ENCODE measurements at places on chromosomes 2 and 18.

- peak; percentile 75 for DNase-seq
These were observed at the start of the genes DOK1 and LOXL3 for GRCh38 chr2:74553892-74554819. DOK1 (plus strand) TSS chr2:74554720; CDS start chr2:74554755, 35 bp downstream. LOXL3 (minus strand) TSS chr2:74553942; CDS start chr2:74552634, 1,308 bp downstream.

- DNase-seq = peak; percentile 85
These were observed 15.9 kb upstream of the SEC11C start for GRCh38 chr18:59123588-59124369.

DNA sequence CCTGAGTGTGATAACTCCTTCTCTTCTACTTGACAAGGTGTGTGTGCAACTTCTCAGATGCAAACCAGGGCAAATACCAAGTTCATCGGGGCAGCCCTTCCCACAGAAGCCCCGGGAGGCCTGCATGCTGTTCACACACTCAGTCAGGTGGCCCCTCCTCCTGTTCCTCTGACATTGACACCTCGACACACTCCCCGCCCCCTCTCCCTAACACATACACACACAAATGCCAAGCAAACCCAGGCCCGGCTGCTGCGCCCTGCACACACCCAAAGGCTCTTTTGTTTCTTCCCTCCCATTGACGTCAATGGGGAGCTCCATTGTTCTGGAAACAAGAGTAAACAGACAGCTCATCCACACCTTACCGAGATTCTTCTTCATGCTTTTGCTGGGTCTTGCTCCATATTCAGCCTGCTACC lies 1.7 kb upstream of the PER2 start:
- DNase-seq = no peak

GRCh38 chr2:183232161-183232865 lies 108.1 kb downstream of the NUP35 start:
- no peak for DNase-seq

DNA sequence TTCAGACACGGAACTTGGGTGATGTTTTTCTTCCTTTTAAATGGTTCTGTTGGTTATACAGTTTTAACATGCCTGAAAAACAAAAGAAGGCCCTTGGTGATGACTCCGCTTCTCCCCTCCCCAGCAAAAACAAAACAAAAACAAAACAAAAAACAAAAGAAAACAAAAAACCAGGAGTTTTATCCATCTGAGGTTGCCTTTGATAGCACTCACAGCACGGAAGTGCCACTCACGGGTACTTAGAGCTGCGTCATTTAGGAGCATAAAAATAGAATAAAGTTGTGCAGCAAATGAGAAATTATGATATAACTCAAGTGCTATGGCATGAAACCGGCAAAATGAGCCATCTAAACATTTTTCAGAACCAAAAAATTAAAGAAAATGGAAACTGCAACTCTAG lies 57.7 kb downstream of the ZEB2 start:
- DNase-seq = no peak

DNA sequence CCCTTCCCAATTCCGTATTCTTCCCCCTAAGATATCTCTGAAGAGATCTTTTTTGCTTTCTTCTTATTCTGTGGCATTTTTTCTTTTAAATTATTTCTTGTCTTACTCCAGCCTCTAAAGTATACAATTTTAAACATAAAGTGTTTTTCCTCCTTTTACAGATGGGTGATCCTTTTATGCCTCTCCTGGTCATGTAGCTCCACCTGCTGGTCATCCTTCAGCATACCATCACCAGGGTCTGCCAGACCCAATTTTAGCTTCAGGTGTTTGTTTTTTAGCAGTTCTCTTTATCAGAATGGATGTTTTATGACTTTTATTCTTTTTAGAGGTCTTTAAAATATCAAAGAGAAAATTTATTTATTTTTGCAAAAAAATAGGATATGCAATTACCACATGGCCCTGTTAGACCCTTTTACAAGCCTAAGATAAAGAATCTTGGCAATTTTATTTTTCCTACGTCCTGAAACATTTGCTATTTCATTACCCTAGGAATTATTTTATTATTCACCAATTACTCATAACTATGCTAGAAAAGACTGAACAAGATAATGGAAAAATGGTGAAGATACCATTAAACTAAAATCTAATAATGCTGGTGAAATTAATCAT lies 55.5 kb downstream of the PIGN start:
- peak; percentile 47 for DNase-seq

DNA sequence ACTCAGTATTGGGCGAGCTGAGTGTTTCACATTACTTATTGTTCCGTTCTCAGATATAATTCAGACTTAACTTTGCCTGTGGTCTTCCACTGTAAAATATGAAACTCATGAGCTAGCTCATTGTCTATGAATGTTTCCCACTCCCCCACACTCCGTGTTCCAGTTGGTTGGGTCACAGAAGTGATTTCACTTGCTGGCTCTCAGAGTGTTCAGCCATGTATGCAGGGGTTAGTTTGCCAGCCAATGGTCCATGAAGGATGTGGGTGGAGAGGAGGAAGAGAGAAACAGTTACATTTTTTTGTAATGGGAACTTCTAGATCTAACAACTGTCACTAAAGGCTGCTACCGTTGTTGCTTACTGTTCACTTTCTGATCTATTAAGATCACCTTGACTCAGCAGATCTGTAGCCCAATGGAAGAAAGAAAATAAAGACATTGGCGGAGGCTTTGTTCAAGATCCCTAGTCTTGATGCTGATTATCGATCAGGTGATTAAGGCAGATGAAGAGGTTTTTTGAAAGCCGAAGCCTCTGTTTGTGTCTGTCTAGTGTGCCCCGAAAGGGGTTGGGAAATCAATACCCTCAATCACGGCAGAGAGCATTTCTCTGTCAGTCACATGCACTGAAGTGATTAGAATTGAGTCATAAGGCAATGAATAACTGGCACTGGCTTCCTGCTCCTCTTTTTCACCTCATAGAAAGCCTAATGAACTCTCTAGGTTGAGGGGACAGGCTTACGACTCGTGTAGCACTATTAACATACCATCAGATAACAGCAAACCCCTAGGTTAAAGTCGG lies 279.7 kb upstream of the FIGN start:
- DNase-seq = no peak

DNA sequence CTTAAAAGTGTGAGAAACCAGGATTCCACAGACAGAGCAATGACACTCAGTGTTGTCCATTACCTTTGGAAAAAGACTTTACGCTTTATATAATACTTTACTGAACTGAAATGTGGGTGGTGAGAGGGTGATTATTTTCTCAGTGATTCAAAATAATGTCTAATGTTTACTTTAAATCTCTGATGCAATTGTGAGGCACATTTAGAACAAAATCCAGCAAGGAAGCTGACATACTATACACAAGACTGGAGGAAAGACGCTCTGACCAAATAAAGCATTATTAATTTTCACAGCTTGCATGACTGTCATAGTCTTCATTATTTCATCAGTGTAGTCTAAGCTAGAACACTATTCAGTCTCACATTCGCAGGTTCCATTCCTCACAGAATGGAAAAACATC lies 34.1 kb upstream of the STAT1 start:
- DNase-seq = no peak

DNA sequence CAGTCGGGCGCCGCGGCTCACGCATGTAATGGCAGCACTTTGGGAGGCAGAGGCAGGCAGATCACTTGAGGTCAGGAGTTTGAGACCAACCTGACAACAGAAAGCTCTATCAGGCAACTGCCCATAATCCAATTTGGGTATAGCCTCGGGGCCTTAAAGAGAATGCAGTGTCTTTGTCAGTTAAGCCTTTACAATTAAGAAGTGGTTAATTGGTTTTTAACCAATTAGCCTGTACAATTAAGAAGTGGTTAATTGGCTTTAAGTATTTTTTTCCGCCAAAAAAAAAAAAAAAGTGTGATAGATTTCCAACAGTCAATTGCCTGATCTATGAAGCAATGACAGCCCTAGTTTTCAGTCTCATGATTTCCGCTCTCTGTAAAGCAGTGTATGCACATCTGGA lies 74.6 kb upstream of the NARS1 start:
- DNase-seq = no peak

- peak; percentile 59 for DNase-seq
These were observed 379.7 kb downstream of the PTPRM start for GRCh38 chr18:7946734-7947377.

GRCh38 chr2:37149626-37150322 lies 7.0 kb downstream of the EIF2AK2 start:
- no peak for DNase-seq

DNA sequence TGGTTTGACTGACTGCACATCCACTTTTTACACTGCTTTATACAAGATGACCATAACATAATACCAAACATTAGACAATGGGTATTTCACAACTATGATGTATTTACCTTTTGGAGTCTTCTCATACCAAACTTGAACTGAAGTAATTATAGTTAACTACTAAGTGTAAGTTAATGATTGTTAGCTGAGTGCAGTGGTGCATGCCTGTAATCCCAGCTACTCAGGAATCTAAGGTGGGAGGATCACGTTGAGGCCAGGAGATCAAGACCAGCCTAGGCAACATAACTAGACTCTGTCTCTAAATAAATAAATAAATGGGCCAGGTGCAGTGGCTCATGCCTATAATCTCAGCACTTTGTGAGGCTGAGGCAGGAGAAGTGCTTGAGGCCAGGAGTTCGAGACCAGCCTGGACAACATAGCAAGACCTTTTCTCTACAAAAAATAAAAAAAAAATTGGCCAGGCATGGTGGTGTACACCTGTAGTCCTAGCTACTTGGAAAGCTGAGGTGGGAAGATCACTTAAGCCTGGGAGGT lies 44.9 kb upstream of the ORC2 start:
- DNase-seq = no peak

GRCh38 chr18:6628187-6628586 lies 101.3 kb upstream of the ARHGAP28 start:
- no peak for DNase-seq

GRCh38 chr2:240918258-240919091 lies 12.3 kb downstream of the CROCC2 start:
- no peak for DNase-seq

GRCh38 chr2:833180-833579 lies 117.5 kb upstream of the SNTG2 start:
- no peak for DNase-seq

DNA sequence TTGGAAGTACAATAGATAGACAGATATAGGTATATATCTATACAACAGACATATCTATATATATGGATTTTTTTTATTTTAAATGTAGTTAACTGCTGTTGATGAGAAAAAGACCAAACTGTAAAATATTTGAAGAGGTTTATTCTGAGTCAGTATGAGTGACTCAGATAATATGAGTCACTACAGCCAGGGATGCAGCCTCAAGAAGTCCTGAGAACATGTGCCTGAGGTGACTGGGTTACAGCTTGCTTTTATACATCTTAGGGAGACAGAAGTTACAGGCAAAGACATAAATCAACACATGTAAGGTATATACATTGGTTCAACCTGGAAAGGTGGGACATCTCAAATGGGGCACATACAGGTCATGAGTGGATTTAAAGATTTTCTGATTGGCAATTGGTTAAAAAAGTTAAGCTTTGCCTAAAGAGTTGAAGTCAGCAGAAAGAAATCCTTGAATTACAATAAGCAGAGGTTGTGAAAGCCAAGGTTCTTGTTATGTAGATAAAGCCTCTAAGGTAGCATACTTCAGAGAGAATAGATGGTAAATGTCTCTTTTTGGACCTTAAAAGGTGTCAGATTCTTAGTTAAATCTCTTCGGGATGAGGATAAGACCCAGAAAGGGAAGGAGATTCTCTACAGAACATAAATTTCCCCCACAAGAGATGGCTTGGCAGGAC lies 149.9 kb downstream of the RBM43 start:
- DNase-seq = peak; percentile 76

- no peak for DNase-seq
These were observed 171.1 kb downstream of the ZEB2 start for GRCh38 chr2:144348846-144349245.

- DNase-seq = peak; percentile 66
These were observed 233.6 kb upstream of the RASGRP3 start for GRCh38 chr2:33242845-33243244.

DNA sequence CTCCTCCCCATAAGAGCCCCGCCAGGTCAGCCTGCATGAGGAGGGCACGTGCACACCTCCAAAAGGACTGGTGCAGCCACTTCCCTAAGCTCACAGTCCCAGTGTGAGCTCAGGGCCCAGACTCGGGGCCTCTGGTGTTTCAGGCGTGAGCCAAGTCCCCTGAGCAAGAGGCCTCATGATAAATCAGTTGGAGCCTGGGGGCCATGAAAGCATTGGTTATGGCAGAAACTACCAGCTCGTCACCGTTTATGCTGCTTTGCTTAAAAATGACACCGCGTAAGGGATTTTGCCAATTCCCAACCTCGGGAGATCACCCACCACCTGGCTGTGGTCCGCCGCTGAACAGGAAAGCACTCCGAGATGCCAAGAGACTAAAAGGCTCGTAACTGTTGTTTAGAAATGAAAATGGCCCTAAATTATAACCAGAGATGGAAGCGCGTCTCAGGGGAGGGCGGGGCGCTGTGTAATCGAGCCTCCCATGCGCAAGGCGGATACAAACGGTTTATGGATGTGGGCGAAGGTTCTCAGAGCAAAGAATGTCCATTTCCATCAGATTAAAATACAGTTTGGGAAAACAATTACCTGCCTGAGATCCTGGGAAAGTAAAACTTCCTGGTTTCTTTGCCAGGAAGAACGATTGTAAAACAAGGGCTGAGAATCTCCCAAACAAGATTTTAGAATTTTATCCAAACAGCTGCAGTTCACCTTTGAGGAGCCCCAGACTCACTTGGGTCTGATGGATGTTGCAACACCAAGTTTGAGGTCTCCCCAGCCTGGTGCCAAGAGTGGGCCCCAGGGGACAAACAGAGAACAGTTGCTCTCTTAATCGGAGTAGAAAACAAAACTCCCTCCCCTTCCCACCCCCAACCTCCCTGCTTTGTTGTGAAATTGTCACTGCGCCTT lies 141.4 kb downstream of the BCL2 start:
- no peak for DNase-seq

- DNase-seq = no peak
These were observed 39.3 kb upstream of the NRXN1 start for GRCh38 chr2:51071191-51071590.

GRCh38 chr2:225999692-226000091 lies 600.2 kb downstream of the NYAP2 start:
- no peak for DNase-seq

Measured in A172 (cell line).